ENCODE measurements at places on chromosomes 1 and 21.

DNA sequence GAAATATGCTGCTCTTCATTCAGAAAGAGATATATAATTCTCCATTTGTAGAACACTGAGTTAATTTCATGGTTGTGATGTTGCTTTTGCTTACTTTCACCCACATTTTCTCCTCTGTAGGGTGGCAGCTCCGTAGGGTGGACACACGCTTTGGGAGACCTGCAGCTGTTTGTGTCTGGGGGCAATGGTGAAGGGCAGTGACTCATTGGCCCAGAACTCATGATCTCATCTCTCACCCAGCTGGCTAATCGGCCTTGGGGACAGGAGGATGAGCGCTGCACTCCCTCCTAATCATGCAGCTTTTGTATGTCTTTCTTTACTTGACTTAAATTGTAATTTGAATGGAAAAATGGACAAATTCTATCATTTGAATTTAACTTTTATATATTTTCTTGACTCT is 9.6 kb downstream of the DISC1 start:
- no peak for DNase-seq

DNA sequence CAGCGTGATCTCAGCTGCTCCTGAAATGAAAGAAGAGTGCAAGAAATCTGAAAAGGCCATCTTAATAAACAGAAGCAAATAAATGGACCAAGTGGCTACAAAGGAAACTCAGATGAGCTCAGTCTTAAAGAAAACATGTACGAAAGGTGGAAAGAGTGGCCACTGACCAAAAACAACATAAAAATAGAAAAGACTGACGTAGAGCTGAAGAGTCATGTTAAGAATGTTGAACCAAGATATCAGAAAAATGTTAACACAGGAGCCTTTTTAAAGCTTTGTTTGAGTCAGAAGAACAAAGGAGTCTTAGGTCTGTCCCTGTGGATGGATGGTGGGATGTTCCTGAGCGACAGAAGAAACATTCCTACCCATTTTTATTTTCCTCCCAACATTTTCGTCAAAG is 30.8 kb upstream of the ZNF648 start:
- no peak for DNase-seq

DNA sequence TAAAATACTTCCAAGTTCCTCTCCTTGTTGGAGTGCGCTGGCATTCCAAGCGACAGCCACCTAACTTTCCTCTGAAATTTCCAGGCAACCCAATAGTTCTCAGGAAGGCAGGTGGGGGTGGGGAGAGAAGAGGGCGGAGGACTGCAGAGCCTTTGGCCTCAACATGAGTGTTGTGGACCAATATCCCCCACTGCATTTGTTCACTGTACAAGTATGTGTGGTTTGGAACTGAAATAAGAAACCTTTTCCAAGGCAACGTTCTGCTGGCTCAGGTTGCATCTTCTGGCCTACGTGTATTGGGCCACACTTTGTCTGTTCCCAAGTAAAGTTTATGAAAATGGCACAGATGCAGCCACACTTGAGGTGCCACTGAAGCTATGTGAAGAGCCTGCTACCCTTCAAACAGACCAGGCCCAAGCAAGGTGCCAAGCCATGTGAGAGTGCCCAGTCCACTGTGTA is 153.4 kb downstream of the DHRS3 start:
- DNase-seq: no peak

GRCh38 chr1:94754570-94754969 is 65.6 kb upstream of the SLC44A3 start:
- DNase-seq: no peak

GRCh38 chr1:44950434-44950833 is 36.0 kb downstream of the EIF2B3 start:
- no peak for DNase-seq

DNA sequence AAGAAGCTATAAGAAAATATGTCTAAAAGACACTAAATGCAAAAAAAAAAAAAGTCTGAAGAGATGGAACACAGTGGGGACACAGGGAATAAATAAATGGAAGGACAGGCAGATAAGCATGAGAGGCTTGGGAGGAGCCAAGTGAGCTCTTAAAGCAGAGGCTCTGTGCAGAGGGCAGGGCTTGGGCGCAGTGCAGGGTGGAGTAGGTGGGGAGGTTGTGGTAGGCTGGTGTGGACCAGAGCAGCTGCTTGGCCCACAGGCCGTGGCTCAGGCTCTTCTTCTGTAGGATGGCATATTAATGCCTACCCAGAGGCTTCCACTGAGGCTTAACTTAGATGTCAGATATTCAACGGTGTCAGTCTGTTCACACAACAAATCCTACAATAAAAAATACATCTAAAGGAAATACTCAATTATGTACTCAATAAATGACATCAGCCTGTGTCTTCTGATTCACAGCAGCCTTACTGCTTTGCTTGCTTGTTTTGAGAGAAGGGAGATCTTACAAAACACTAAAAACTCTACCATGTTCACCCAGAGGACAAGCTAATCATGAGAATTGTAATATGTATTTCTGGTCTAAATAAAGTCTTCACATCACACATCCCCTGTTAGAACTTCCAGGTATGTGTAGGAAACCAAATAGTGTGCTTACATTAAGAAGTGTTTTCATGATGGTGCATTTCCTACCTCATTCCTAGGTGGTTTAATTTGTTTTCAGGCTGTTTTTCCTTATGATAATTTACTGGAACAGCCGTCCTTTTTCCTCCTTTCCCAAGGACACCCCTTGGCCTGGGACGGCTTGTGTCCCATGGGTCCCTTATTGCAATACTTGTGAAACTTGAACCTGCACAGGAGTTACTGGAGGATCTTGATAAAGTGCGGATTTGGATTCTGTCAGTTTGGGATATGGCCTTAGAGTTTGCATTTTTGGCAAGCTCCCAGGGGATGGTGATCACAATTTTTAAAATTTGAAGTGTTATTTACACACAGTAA is 24.9 kb downstream of the DIP2A start:
- no peak for DNase-seq

DNA sequence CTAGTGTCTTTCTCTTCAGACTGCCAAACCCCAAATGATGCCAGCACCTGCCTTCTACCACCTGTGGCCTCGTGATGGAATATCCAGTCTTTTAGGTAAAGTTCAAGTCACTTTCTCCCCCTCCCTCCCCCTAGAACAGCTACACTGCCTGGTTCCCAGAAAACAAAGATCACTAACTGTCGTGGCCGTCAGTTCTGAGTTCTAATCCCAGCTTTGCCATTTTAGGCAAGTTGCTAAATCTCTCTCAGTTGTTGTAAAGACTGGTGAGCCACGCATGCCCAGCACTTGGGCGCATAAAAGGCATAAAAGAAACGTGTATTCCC is 648 bp upstream of the TRAPPC3 start:
- DNase-seq: no peak

- no peak for DNase-seq
These were observed 18.0 kb downstream of the WDR4 start for GRCh38 chr21:42861311-42861847.

DNA sequence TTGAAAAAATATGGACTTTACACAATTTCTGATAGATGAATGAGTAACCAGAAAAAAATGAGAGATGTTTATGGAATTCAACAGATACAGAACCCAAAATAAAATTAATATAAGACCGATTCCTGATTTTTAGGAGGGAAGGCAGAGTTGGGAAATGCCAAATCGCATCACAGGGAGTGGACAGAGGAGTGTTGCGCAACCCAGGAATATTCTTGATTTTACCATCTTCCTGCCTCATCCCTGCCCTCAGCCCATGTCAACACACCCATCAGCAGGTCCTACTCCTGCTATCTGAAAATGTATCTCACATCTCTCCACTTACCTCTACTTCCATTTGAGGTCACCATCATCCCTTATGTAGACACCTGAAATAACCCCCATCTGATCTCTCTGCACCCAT is 221.0 kb downstream of the DSCAM start:
- no peak for DNase-seq

GRCh38 chr1:182129398-182129797 is 67.9 kb upstream of the ZNF648 start:
- no peak for DNase-seq

GRCh38 chr21:15219894-15220293 is 155.1 kb upstream of the NRIP1 start:
- DNase-seq: no peak

DNA sequence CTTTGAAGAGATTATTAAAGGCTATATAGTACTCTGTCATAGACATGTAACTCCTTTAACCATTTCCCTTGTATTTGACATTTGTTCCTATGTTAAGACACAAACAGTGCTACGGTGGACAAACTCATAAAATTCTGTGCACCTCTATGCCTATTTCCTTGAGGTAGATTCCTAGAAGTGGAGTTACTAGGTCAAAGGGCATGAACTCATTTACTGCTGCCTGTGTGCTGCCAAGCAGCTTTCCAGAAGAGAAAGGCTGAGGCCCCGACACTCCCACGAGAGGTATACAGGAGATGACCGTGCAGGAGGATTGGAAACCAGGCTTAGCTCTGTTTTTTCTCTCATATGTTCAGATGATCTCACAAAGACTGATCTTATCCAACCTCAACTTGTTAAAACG is 34.4 kb upstream of the TENT5C start:
- no peak for DNase-seq

DNA sequence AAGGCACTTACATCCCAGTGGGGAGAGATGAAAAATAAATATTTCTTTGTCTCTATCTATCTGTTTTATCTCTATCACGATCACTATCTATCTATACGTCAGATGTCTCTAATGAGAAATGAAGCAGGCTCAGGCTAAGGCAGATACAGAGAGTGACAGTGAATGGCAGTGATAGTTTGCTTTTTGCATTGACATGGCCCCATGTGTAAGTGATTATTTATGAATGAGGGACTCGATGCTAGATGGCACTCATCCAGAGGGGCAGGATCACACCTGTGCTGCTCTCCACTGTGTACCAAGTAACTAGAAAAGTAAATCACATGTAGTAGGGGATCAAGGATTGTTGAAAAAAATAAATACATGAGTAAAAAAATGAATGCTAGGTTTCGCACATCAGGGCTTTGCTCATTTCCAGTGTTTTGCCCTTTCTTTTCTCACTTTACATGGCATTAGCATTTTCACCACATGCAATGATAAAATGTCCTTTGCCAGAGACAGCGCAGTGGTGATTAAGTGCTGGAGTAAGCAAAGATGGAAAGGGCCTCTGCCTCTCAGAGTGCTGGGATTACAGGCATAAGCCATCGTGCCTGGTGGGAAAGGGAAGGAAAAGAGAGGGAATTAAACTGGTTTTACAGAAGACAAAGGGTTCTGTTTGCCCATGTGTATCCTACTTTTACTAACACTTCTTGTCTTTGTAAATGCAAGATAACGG is 16.5 kb downstream of the TBX19 start:
- no peak for DNase-seq

DNA sequence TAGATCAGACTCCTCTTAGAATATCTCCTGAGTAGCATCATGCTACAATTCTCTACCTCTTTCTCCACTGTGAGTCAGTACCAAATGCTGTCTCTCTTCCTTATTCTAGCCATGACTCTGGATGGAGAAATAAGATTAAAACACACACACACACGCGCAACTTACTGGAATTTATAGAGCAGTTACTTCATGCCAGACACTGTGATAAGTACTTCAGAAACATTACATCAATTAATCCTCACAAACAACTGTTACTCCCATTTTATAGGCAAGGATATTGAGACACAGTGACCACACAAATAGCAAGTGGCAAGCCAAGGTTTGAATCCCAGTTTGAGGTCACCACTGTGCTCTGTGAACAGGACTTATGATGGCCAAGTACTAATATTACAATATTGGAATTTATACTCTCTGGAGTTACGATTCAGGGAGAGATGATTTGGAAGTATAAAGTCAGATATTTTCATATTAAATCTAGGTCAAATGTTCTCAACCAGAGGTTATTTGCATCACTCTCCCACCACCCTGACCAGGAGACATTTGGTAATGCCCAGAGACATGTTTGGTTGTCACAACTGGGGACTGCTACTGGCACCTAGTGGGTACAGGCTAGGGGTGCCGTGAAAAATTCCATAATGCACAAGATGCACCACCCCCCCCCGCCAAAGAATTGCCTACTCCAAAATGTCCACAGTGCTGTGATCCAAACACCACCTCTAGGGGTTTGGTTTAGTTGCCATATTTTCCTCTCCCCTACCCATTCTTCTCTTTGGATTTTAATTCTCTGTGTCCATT is 221.6 kb downstream of the LTN1 start:
- DNase-seq: no peak

GRCh38 chr1:233613252-233614172 is at the start of gene KCNK1:
KCNK1 (plus strand) TSS chr1:233614106; CDS start chr1:233614172, 66 bp downstream.
- DNase-seq: no peak

- DNase-seq: no peak
These were observed 301.9 kb upstream of the RUNX1 start for GRCh38 chr21:35350965-35351364.

- no peak for DNase-seq
These were observed 22.9 kb downstream of the ELAPOR1 start for GRCh38 chr1:109136766-109137165.

DNA sequence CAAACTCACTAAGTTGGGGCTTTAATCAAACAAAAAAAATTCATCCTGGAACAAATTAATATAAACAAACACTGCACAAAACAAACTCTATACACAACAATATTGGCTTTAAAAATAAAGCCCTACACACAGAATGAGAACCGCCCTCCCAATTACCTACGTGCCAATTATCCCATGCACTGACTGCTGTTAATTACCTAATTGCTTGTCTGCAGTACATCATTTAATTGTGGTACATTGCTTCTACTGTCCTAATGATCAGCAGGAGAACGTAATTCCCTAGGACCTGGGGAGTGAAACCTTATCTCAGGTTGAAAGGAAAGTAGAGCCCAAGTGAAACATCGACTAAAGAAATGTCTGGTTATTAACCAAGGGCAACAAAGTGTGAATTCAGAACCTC is 364.5 kb downstream of the KCNH1 start:
- no peak for DNase-seq

DNA sequence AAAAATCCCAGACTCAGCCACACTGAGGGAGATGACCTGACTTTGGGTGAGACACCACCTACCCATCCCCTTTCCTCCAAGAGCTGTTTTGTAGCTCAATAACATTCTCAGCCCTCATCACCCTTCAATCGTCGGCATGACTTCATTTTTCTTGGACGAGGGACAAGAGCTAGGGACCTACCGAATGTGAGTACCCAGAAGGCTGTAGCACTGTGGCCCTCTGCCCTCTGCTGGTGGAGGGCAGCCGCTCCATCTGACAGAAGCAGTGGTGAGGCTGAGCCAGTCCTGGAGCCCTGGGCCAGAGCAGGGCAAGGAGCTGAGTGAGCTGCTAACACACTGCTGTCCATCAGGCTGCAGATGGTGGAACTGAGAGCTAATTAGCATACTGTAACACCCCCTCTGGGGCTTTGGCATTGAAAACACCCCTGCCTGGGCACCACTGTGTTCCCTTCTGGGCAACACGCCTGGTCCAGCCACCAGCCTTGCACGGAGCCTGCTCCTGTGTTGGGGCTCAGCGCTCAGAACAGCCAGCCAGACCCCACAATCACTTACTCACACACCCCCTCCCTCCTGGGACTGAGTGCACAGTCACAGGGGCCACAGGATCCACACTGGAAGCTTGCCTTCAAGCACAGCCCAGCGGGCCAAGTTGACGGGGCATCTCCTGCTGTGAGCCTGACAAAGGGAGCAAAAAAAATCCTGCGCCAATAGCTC is 18.3 kb upstream of the ALPL start:
- no peak for DNase-seq

GRCh38 chr21:38227401-38227800 is 29.4 kb upstream of the KCNJ15 start:
- DNase-seq: no peak

GRCh38 chr1:55289614-55290013 is 74.5 kb upstream of the USP24 start:
- no peak for DNase-seq

- DNase-seq: no peak
These were observed 17.1 kb downstream of the EPHA2 start for GRCh38 chr1:16138772-16139221.
